ENCODE measurements at places on chromosomes 7 and 10.

DNA sequence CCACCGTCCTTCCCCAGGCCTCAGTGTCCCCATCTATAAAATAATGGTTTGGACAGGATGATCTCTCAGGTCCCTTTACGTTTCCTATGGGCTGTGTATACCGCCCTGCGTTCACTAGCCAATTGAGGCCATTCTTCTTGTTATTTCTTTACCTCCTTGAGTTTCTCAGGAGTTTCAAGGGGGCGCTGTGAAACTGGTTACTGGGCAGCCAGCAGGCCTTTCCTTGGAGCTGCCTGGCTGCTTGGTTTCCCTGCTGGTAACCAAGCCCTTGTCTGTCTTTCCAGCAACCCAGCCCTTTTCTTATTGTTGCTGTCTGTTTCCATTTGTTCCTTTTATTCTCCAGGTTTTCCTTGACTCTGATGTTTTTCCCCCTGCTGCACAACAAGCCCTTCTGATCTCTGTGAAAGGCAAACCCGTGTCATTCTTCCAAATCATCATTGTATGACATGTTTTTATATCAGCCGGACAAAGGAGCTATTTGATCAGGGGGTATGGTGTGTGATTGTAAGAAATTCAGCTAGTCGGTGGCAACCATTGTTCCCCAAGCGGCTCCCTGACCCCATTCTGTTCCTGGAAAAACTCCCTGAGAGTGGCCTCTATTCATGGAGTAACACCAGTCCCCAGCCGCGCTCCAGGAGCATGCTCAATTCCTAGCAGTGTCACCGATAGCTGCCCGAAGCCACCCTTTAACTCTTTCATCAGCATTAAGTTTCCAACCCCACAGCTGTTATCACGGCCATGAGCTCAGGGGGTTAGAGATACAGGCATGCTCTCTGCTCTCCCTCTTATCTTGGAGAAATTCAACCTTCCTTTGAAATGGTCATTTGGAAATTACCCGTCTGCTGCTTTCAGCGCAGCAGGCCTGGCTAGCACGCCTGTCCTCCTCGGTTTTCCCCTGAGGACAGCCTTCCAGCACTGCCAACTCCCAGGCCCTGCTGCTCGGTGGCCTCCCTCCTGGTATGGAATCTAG is 26.6 kb downstream of the FGF8 start:
- DNase-seq = no peak

- no peak for DNase-seq
These were observed 53.6 kb upstream of the ADGRA1 start for GRCh38 chr10:133034092-133034491.

GRCh38 chr7:107951172-107951787 is 51.7 kb downstream of the LAMB1 start:
- no peak for DNase-seq

DNA sequence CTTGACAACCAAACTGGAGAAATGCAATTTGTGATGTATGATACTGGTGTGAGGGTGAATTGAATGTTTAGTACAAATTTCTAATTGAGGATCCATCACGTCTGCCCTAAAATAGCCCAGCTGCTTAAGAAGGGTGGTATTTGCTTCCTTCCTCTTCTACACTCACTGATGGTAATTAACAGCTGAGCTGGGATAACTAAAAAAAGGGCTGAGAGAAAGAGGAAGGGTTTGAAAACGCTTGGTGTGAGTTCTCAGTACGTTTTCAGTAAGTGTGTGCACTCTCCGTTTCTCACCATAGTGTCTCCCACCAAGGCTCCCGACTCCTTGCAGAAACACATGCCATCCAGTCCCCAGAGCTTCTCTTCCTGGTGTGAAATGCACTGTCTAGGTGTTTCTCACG is 54.3 kb downstream of the MAP3K8 start:
- DNase-seq = no peak

DNA sequence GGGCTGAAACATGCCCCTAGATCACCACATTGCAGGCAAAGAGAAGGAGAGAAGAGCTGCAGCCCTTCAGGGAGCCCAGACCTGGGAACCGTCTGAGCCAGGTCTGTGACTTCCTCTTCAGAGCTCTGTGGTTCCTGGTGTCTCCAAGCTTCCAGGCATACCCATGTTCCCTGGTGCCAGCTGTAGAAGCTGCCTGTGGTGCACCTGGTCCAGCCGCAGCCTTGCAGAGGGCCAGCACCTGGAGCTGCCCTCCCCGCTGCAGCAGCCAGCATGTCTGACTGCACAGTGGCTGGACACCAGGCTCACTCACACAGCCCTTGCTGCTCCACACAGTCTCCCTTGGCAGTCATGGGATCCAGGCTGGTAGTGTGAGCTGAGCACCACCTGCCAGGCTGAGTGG is 33.6 kb downstream of the C7orf25 start:
- no peak for DNase-seq

DNA sequence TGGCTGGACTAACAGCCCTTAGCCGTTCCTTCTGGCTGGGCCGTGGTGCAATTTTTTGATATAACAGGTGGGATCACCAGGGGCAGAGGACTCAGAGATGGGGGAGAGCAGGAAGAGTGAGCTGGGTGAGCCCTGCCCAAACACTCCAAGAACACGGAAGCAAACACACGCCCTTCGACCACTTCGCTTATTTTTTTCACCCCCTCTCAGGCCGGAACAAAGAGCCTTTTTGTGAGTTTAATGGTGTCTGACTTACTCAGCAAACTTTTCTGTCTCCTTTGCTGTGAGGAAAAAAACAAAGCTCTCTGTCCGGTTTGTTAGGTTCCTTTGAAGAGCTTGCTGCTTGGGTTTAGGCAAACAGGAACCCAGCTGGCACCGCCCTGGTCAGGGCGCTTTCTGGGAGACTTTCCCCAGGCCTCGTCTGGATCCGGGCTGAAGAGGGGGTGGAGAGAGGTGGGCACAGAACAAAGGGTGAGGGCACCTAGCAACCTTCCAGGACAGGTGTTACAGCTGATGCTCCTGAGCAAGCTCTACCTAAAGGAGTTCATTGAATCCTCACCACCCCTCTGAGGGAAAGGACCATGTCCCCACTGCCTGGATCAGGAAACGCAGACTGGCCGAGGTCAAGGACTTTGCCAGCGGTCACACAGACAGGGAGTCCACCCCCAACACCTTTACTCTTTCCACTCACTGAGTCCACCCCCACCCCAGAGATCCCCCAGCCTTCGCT is 23.3 kb downstream of the CALML3 start:
- peak; percentile 70 for DNase-seq

DNA sequence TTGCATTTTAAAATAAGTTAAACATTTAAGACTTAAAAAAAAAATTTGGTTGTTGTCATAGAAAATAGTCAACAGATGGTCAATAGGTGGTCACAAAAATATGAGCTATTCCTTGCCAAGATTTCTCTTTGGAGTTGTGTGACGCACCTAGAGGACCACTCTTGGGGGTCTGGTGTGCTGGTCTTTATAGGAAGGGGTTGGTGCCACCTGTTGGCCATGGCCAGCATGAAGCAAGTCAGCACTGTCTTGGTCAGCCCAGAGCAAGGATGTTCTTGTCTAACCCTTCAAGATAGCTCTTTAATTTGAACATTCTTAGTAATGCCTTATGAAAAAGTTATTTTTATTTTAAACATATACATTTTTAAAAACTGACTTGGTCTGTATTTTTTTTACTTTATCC is 267.9 kb upstream of the CNTNAP2 start:
- DNase-seq = no peak

DNA sequence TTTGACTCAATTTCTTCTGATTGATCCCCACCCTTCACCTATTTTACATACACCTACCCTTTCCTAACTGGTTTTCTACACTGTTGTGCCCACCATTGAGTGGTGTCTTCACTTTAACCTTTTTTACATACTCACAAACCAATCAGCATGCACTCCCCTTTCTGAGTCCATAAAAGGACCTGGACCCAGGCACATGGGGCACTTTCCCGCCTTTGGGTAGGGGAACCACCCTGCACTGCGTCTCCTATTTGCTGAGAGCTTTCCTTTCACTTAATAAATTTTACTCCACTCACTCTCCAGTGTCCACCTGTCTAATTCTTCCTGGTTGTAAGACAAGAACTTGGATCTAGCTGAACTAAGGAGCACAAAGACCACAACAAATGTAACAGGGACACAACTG is 33.8 kb downstream of the ANKMY2 start:
- no peak for DNase-seq

DNA sequence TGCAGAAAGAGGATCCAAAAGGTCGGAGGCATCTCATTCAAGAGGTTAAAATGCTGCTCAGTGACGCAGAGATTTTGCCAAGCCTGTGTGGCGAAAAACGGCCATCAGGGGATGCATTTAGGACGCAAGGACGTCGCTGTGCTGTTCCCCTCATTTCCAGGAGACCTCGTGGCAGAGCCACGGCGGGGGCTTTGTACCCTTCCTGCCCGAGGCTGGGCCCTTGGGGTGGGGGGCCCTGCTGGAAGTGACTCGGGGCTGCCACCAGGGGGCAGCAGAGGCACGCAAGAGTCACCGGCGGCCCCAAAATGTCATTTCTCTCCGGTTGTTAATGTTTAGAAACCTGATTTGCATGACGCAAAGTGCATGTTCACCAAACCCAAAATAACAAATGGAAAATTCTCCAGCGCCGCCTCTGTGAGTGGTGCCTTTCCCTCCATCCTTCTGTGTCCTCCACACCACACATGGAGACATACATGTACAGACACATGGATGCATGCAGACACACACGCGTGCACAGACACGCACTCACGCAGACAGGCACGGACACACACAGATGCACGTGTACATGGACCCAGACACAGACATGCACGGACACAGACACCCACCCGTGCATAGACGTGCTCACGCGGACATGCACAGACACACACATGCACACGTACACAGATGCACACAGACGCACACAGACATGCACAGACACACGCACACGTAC is 51.0 kb upstream of the NKX6-2 start:
- peak; percentile 32 for DNase-seq

DNA sequence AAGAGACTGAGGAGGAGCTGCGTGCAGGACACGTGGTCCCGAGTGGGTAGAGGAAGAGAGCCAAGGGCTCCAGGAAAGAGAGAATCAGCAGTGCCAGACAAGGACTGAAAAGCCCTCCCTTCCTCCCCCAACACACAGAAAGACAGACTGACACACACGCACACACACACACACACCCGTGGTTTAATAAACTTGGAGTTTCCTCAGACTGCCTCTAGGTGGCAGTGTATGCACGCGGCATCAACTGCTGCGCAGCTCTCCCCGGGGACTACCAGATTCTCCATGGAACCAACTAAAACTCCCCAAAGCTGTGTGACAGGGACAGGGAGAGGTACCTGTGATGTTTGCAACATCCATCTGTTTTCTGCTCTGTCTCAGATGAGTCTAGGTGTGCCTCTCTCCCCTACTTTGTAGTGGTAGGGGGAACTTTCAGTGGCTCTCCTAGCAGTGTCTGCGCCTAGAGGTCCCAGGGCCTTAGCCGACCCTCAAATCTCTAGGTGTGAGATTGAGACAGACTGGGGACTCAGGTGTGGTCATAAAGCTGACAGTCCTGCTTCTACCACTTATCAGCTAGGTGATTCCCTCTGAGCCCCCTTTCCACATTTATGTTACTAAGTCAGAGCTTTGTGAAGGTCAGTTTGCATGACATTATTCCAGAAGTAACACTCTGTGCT is 9.3 kb upstream of the TSPAN14 start:
- DNase-seq = peak; percentile 66

DNA sequence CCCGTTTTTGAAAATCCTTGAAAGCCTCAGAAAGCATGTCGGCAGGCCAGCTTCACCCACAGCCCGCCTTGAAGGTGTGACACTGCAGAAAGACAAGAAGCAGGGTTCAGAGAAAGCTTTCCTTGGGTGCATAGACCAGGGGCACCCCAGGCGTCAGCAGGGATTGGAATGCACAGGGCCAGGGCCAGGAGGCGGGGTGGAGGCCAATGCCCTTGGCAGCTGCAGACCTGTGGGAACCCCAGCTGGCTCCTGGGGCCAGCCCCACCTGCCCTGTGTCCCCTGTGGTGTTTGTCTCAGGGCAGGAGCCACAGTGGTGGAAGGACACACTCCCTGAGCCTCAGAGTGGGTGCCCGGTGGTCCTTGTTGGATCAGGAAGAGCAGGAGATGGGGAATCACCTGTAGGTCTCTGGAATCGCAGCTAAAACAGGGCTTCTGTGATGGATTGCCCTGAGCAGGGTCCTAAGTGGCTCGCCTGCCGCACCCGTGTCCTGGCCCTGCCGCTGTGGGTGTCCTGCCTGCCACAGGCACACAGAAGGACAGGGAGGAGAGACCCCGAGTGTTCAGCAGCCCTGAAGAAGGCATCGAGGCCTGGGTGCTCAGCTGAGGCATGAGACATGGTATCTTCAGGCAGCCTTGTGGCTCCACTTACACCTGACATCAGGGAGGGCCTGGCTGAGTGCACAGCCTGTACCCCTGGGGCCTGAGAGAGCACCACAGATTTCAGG is 32.5 kb downstream of the ANXA8 start:
- DNase-seq = no peak

DNA sequence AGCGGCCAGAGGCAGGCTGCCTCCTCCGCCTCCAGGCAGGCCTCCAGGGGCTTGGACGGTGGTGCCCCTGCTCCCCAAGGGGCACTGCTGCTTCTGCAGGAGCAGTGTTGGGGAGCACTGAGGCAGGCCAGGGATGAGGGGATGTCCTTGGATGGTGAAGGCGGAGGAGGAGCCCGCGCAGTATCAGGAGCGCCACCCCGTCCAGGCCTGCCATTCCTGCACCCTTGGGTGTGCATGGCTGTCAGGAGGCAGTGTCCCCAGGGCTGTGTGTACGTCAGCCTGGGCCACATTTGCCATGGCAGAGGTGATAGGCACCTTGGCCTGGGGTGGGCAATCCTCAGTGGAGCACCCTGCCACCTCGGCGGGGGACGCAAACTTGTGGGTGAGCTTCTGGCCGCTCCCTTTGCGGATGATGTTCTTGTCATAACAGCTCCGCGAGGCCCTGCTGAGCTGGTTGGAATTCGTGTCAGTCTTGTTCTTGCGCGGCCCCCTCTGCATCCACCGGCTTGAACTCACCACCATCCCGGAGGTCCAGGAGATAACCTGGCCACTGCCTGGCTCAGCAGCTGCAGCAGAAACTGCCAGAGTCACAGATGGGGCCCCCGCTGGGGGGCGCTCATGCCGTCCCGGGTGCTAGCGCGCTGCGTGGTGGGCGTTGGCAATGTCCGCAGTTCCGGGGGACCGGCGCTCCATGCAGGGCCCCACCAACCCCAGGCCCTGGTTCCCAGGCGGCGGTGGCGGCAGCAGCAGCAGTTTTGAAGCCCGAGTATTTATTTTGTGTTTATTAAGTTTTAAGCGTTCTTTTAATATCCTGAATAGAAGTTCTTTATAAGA is 182.3 kb upstream of the ADCY1 start:
- no peak for DNase-seq

DNA sequence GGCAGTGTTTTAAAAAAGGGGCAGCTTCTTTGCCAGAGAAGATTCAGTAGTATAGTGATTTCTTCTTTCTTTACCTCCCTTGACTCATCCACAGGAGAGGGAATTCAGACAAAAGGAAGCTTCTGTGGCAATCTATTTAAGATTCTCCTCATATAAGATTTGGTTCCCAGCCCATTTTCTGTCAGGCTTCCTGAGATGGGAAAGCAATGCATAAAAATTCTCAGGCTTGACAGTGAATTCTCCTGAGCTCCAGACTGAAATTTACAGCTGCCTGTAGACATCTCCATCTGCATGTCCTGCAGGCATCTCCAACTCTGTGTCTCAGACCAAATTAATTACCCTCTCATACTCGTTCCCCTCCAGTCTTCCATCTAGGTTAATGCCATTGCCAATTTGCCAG is 72.8 kb downstream of the TSPAN12 start:
- DNase-seq = no peak

All from hematopoietic multipotent progenitor cell treated with erythropoietin and hydrocortisone succinate and interleukin-3 and kit ligand, for 17 days (in vitro differentiated cells).